ENCODE measurements at places on chromosomes 4 and X. TPM values are rescaled to one million over a fixed set of nuclear protein-coding genes. Genes with fewer than 3 reads are reported as not detected.

- H3K4me1 ChIP-seq: no peaks in the 10 kb centered on the region
- H3K36me3 ChIP-seq: no peaks in the 10 kb centered on the region
- no peak for DNase-seq
Measured at GRCh38 chrX:132692526-132692925, 203.7 kb upstream of the MBNL3 start.

- H3K27ac ChIP-seq: no peak overlapping the region
- H3K4me3 ChIP-seq: no peak overlapping the region
- no peaks in the 10 kb centered on the region for H3K36me3 ChIP-seq
- no peaks in the 10 kb centered on the region for H3K27me3 ChIP-seq
- no peaks in the 10 kb centered on the region for H3K4me1 ChIP-seq
Measured at GRCh38 chr4:25065431-25065858, 34.7 kb upstream of the LGI2 start.

NDNF gene
- 27.5 TPM for total RNA-seq

DNA sequence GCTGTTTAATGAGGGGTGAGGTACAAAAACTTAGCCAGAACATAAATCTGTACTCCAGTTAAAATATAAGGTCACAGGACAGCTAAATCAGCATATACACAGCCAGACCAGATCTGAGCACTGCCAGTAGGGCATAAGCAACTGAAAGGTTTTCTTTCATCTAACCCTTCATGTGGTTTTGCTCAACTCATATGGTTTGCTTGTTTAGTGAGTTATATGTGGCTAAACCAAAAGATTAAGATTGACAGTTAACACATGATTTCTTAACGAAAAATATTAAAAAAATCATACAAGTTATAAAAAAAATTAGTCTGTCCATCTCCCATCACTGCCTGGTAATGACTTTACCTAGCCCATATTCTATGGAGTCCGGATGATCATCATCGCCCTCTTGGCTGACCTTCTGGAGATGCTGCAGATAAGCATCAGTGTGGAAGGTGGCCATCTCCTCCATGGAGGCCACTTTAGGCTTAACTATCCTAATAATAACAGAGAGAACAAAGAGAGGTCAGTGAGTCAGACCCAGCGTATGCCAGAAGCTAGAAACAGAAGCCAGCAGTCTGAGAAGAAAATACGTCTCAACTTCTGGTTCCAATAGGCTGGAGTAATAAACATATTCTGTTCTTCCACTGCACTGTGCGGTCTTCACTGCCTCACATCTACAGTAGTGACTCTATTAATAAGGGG lies 4.1 kb downstream of the HDAC8 start:
- no peak for DNase-seq
- no peak overlapping the region for H3K4me3 ChIP-seq
- H3K4me1 ChIP-seq: no peaks in the 10 kb centered on the region
- H3K27ac ChIP-seq: no peak overlapping the region
- H3K27me3 ChIP-seq: no peaks in the 10 kb centered on the region

- H3K27ac ChIP-seq: no peak overlapping the region
- DNase-seq: no peak
- no peak overlapping the region for H3K4me3 ChIP-seq
- no peaks in the 10 kb centered on the region for H3K4me1 ChIP-seq
- no peaks in the 10 kb centered on the region for H3K27me3 ChIP-seq
Measured at GRCh38 chrX:10591363-10592335, 28.7 kb downstream of the MID1 start.

DNA sequence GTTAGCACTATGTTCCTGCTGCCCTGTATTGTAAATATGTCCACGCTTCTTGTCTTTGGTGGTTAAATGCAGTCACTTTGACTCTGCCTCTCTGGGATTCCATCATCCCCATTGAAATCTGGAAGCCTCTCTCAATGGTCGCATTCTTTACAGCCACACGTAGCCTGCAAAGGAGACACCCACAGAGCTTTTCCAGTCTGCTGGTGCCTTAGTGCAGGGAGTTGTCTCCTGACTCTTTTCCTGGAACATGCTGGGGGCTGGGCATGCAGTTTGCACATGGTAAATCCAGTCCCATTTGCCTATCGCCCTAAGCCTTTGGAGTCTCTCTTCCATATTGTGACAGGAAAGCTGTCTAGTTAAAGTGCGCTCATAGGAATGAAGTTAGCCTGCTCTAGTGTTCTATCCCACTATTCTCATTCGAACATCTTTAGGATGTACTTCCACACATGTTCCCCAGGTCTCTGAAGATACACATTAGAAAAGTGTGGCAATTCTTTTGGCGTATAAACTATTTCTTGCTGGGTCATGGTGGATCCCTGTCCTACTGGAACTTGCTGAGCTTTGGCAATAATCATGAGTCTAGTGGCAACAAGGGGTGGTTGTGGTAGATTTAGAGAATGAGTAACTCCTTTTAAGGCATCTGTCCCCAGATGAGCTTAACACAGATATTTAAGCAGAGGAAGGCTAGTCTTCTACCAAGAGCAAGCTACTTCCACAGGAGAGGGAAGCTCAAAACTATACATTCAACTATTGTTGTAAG lies 33.7 kb downstream of the COQ2 start:
- no peak overlapping the region for H3K4me3 ChIP-seq
- H3K36me3 ChIP-seq: no peaks in the 10 kb centered on the region
- DNase-seq: no peak

DCX gene
- 1.0 TPM for total RNA-seq

GPR82 gene
- 0.20 TPM for total RNA-seq

IBSP gene
- total RNA-seq: not detected

GRCh38 chr4:155491336-155492120 lies 114.8 kb upstream of the MAP9 start:
- H3K4me1 ChIP-seq: peaks cover 5% of the 10 kb centered on the region
- no peak for DNase-seq
- H3K27ac ChIP-seq: no peak overlapping the region
- H3K27me3 ChIP-seq: no peaks in the 10 kb centered on the region

PIN4 gene
- total RNA-seq: 11.1 TPM

GRCh38 chr4:145530189-145530588 lies 48.5 kb downstream of the SMAD1 start:
- no peaks in the 10 kb centered on the region for H3K4me1 ChIP-seq
- no peak overlapping the region for H3K4me3 ChIP-seq
- DNase-seq: no peak
- H3K36me3 ChIP-seq: no peaks in the 10 kb centered on the region
- H3K27me3 ChIP-seq: no peaks in the 10 kb centered on the region

SHOX gene
- 0.08 TPM for total RNA-seq

- H3K4me1 ChIP-seq: peaks cover 17% of the 10 kb centered on the region
- H3K4me3 ChIP-seq: no peak overlapping the region
- H3K27me3 ChIP-seq: no peaks in the 10 kb centered on the region
- H3K36me3 ChIP-seq: peaks cover 8% of the 10 kb centered on the region
- no peak overlapping the region for H3K27ac ChIP-seq
Measured at GRCh38 chr4:77163641-77164040, 6.6 kb downstream of the CCNG2 start.

DNA sequence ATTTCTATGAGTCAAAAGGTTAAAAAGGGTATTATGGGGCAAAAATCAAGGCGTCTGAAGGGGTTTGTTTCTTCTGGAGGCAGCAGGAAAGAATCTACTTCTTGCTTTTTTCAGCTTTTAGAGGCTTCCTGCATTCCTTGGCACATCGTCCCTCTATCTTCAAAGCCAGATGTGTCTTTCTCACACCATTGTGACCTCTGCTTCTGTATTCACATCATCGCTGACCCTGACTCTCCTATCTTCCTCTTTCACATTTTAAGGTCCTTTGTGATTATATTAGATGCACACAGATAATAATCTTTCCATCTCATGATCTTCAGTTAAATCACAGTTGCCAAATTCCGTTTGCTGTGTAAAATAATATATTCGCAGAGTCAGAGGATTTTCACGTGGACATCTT lies 112.7 kb downstream of the PPP4R3C start:
- no peaks in the 10 kb centered on the region for H3K36me3 ChIP-seq
- H3K27me3 ChIP-seq: no peaks in the 10 kb centered on the region
- no peak overlapping the region for H3K4me3 ChIP-seq
- DNase-seq: no peak

NR3C2 gene
- 8.7 TPM for total RNA-seq

GRCh38 chrX:13699183-13699826 lies 10.4 kb downstream of the RAB9A start:
- H3K27ac ChIP-seq: peak overlapping the region; percentile 40
- H3K4me1 ChIP-seq: peaks cover 11% of the 10 kb centered on the region
- H3K27me3 ChIP-seq: no peaks in the 10 kb centered on the region
- no peak overlapping the region for H3K4me3 ChIP-seq
- H3K36me3 ChIP-seq: no peaks in the 10 kb centered on the region
- peak; percentile 50 for DNase-seq

CLCN4 gene
- 3.8 TPM for total RNA-seq

GRCh38 chr4:153120235-153120634 lies 84.0 kb upstream of the TRIM2 start:
- no peak overlapping the region for H3K4me3 ChIP-seq
- no peak overlapping the region for H3K27ac ChIP-seq
- no peaks in the 10 kb centered on the region for H3K36me3 ChIP-seq
- DNase-seq: no peak

DNA sequence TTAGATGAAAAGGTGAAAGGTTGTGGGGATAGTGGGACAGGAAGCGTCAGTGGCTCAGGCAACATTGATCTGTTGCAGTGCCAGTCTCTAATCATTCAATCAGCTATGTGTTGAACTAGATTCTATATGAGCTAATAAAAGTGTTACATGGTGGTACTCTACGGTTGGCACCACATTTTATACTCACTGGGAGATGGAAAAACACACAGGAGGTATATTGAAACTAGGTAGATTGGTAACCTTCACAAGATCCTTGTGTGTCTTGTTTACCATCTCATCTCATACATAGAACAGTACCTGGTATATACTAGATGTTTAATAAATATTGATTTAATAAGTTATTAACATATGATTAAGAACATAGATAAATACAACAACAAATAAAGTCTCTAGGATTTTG lies 152.7 kb downstream of the NAA11 start:
- no peaks in the 10 kb centered on the region for H3K27me3 ChIP-seq
- no peak for DNase-seq
- no peaks in the 10 kb centered on the region for H3K4me1 ChIP-seq
- no peaks in the 10 kb centered on the region for H3K36me3 ChIP-seq
- H3K27ac ChIP-seq: no peak overlapping the region

DNA sequence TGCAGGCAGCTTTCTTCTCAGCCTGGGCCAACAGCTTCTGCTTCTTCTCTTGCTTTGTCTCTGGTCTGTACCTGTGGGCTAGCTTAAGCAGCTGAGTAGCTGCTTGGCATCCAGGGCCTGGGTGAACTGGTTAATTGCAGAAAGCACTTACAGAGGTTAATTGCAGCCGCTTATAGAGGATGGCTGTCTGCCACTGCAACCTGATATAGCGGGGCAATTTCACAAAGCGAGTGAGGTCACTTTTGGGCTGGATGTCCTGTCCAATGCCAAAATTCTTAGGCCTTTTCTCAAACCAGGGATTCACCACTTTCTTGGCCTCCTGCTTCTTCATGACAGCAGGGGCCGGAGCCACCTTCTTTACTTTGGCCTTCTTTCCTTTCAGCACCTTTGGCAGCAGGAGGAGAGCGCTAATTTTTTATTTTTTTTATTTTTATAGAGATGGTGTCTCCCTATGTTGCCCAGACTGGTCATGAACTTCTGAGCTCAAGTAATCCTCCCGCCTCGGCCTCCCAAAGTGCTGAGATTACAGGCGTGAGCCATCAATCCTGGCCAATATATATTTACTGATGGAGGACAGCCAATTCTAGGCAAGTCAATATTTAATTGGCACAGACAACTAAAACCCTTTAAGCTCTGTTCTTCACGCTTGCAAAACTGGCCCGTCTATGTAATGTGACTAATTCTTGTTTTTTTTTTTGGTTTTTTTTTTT lies 61.0 kb downstream of the ENOPH1 start:
- H3K4me1 ChIP-seq: no peaks in the 10 kb centered on the region
- no peak for DNase-seq
- H3K27me3 ChIP-seq: no peaks in the 10 kb centered on the region
- no peak overlapping the region for H3K27ac ChIP-seq
- H3K36me3 ChIP-seq: no peaks in the 10 kb centered on the region

DNA sequence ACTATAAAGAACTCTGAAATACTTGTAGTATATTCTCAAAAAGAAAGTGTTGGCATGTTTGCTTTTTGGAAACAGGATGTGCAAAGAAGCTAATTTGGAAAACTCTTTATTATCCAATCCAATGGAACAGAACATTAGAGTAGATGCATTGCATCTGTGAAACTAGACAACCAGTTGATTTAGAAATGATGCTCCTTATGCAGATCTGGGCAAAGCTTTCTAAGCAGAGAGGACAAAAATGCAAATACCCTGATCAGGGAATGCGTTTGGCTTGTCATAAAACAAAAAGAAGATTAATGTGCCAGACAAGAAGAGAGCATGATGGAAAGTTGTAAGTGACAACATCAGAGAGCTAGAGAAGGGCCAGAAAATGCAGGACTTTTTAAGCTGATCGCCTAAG lies 142.3 kb downstream of the RCHY1 start:
- H3K4me3 ChIP-seq: no peak overlapping the region
- no peak overlapping the region for H3K27ac ChIP-seq
- H3K4me1 ChIP-seq: peaks cover 6% of the 10 kb centered on the region
- no peaks in the 10 kb centered on the region for H3K36me3 ChIP-seq
- no peaks in the 10 kb centered on the region for H3K27me3 ChIP-seq
- no peak for DNase-seq

INTS6L gene
- total RNA-seq: 17.3 TPM

GRCh38 chrX:153693216-153694086 lies 5.7 kb downstream of the SLC6A8 start:
- no peaks in the 10 kb centered on the region for H3K36me3 ChIP-seq
- H3K4me1 ChIP-seq: no peaks in the 10 kb centered on the region
- no peak overlapping the region for H3K4me3 ChIP-seq
- H3K27ac ChIP-seq: no peak overlapping the region
- no peaks in the 10 kb centered on the region for H3K27me3 ChIP-seq

GRCh38 chr4:152462695-152463094 lies 73.2 kb downstream of the FBXW7 start:
- H3K4me1 ChIP-seq: peaks cover 7% of the 10 kb centered on the region
- H3K27ac ChIP-seq: no peak overlapping the region
- no peaks in the 10 kb centered on the region for H3K27me3 ChIP-seq
- no peak overlapping the region for H3K4me3 ChIP-seq
- no peaks in the 10 kb centered on the region for H3K36me3 ChIP-seq

Data from hepatocyte (in vitro differentiated cells).